Activated CD4-positive, alpha-beta T cell treated with anti-CD3 and anti-CD28 coated beads, Interleukin-2, amount 10 ng/mL, durations not matched to agents 7 days and 5 days (primary cell): ENCODE measurements at places on chromosomes 6 and 20. TPM values are rescaled to one million over a fixed set of nuclear protein-coding genes. Genes with fewer than 3 reads are reported as not detected.

GRCh38 chr20:49969946-49970345 lies 12.8 kb upstream of the SNAI1 start:
- no peak for DNase-seq

- DNase-seq = no peak
These were observed 4.1 kb downstream of the GUCA1B start for GRCh38 chr6:42190554-42191183.

- no peak for DNase-seq
These were observed 41.4 kb upstream of the TMX4 start for GRCh38 chr20:8060977-8061376.

The BANF2 gene
- total RNA-seq = not detected

DNA sequence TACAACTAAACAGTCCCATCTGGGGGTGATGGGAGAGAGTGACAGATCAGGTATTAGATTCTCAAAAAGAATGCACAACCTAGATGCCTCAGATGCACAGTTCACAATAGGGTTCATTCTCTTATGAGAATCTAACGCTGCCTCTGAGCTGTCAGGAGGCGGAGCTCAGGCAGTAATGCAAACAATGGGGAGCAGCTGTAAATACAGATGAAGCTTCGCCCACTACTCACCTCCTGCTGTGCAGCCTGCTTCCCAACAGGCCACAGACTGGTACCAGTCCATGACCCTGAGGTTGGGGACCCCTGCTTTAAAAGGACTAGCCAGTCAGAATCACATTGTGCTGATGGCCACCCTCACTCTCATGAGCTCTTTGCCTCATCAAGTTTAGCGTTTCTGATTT lies 247.0 kb upstream of the KCNQ5 start:
- no peak for DNase-seq

DNA sequence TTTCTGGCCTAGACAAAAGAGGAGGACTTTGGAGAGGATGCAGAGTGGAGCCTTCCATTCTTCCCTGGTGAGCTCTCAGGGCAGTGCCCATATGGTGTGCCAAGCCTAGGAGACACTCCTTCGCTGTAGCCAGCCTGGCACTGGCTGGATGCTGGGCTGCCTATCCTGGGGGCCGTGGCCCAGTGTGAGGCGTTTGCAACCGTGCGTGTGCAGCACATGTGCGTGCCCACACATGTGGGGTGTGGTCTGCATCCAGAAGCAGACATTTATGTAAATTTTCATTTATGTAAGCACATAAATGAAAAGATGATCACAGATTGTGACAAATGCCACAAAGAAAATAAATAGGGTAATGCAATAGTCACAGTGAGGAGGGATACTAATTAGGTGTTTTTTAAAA lies 35.8 kb upstream of the ZNF831 start:
- no peak for DNase-seq
